D721Med (cell line): ENCODE measurements at places on chromosomes 11 and 22.

DNA sequence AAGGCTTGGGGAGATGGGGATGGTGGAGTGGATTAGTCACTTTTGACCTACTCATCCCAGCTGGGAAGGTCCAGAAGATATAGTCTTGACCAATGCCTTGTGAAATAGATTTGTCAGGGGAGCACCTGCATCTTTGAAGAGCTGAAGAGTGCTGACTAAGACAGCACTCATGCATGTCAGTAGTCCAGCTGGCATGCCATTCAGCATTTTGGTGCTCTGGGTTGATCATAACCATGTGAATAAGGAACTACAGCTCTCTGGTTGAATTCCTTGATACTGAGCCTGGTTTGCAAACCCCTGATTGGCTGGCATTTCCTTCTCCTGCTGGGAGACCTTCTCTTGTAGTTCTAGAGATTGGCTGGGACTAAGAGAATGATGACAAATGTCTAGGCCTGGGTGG lies 106.8 kb upstream of the ALX4 start:
- DNase-seq: no peak

DNA sequence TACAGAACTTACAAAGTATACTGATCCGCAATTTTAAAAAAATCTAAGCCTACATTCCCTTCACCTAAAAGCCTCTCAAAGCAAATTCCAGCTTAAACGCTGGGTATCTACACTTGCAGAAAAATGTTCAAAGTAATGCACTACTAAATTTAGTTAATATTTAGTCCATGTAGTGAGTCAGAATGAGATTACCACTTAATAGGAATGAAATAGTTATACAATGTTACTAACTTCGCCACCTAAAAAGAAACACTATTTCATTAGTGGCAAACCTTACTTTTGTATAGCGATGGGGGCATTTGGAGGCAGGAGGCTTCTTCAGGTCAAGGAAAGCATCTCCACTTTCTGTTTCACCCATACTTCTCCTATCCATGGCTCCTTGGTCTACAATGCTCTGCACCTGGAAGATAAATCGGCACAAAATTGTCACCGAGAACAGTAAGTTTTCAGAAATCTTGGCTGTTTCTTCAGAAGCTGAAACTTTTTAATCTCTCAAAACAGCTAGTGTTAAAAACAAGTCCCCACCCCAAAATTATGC lies 1.2 kb downstream of the EIF4ENIF1 start:
- DNase-seq: no peak

DNA sequence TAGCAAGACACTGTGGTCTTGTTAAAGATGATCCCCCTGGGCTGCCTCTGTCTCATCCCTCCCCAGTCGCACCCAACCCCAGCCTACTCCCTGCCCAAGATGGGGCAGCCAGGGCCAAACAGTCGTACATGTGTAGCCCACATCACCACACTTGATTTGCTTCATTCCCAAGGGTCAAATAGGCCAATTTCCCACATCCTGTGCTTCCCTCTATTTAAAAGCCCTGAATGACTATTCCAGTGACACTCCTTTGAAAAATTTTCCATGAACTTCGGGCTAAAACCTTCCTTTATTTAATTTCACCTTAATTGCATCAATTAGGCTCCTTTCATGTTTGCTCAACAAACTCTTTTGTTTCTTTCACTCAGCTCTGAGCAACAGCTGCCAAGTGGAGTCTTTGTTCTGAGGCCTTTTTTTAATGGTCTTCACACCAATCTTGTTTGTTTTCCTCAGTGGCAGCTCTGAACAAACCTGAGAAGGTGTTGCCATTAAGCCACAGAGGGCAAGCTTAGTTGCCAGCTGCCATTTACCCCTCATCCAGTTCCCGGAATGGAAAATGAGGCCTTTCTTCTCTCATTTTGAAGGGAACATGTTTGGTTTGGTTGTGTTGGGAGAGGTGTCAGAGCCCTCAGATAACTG lies 126.9 kb downstream of the APIP start:
- no peak for DNase-seq

- DNase-seq: no peak
Measured at GRCh38 chr11:133834682-133835592, 10.4 kb downstream of the SPATA19 start.

DNA sequence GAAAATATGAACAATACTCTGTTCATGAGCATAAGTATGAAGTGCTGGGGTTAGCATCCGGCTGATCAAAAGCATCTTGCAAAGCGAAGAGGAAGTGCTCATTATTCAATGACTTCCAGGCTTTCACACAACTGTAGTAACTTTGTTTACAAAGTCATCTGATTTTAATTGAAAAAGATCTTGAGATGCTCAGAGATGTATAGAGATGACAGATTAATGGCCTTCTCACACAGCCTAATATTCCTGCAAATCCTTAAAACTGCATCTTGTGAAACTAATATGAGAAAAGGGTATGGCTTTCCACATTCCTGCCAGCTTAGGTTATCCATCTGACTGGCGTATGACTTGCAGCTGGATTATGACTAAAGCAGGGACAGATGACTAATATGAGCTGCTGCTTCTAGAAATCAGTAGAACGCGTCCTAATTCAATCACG lies 125.4 kb downstream of the CASP12 start:
- no peak for DNase-seq

GRCh38 chr22:39238561-39238960 lies 6.2 kb downstream of the PDGFB start:
- DNase-seq: no peak

- DNase-seq: no peak
Measured at GRCh38 chr11:27699926-27700350, 317 bp downstream of the BDNF start.

GRCh38 chr11:108472681-108473080 lies 5.4 kb upstream of the C11orf65 start:
- no peak for DNase-seq

- DNase-seq: no peak
Measured at GRCh38 chr11:57453543-57454177, 6.7 kb upstream of the RTN4RL2 start.

DNA sequence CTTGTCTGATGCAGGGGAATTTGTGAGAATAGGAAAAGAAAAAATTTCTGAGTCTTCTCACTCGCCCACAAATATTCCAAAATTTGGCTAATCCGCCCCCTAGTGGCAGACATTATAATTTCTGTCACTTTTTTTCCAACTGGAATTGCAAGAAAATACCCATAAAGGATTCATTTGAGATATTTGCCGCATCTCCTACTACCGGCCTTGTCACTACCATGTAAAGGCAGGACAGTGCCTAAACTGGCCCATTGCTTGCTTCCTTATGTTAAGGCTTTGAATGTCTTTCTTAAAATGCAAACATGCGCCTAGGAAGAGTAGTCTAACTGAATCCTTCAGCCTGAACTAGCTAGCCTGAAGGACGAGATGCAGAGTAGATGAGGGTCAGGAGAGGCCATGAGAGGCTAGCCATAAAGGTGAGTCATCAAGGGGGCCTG lies 9.3 kb upstream of the CEP295 start:
- DNase-seq: no peak

DNA sequence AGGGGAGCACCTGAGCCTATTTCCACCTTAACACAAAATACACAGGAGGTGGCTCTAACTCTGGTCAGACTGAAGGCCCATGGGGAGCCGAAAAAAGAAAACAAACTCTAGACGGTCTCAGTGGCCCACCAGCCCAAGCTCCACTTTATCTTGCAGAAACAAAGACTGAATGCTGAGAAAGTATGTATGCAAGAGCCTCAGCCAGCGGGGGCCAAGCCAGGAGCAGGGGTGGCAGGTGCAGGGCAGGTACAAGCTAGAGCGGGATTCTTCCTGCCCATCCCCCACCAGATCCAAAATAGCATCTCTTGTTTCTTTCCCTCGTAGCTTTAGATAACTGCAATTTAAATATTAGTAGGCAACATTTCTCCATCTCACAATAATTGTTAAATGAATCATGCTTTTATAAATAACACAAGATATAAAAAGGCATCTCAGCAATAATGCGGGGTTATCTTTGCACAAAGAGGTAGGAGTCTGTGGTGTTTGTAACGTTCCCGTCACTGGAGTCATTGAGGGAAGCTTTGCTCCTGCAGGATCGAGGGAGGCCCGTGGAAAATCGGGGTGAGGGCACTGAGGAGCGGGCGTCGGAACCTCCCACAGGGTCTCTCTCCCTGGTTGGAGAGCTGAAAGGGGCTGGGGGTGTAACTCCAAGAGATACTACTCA lies 418.0 kb downstream of the SHANK2 start:
- DNase-seq: no peak
